Prostate gland (tissue), 2 donors: ENCODE measurements at places on chromosomes 1 and 21. TPM values are rescaled to one million over a fixed set of nuclear protein-coding genes. Genes with fewer than 3 reads are reported as not detected.

- no peak for DNase-seq
Observed at GRCh38 chr21:42219606-42220137, 732 bp downstream of the ABCG1 start.

The RIT1 gene
- 20.8 TPM for total RNA-seq

DNA sequence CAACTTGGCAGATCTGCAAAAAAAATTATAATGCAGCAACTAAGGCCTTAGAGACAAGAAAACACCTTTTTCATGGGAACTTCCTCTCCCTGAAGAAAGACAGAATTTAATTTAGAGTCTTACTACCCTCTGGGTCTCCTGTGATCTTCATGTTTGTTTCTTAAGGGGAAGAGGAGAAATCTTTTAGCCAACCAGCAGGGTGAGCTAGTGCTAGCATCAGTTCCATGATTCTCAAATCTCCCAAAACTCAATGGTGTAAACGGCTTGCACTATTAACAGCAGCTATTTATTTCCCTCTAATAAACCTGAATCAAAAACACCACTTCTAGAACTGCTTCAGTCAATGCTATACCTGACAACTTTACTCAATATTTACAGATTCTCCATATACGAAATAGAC is 3.8 kb downstream of the ZNF644 start:
- DNase-seq, result no peak

The NHLH1 gene
- total RNA-seq, result not detected

GRCh38 chr1:237868817-237869600 is 21.7 kb downstream of the ZP4 start:
- DNase-seq, result no peak

GRCh38 chr1:204979891-204980649 is 62.9 kb upstream of the CNTN2 start:
- no peak for DNase-seq

DNA sequence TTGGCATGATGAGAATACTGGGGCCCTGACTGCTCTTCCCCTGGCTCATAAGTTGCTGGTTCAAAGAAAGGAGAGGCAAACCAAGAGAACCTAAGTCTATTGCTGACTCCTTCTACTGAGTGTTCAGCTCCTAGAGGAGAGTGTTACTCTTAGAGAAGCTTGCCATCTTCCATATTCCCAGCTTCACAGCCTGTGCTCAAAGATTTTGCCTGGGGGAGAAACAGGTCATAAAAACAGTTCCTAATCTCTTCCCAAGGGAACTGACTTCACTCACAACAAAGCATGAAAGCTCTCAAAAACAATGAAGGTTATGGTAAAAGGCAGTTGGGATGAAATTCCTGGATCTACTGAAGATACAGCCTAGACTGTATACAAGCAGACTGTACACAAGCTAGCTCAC is 37.1 kb downstream of the LRRC40 start:
- DNase-seq, result no peak

DNA sequence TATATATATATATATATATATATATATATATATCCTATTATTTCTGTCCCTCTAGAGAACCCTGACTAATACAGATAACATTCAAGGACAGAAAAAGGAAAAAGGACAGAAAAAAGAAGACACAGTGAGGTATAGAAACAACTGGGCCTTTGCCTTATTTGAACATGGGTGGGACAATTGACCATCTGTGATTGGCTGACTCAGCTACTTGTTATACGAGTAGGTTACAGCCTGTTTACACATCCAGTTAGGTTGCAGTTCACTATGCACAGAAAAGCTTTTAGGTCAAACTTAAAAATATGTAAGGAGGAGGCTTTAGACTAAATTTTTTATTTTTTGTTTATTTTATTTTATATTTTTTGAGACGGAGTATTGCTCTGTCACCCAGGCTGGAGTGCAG is 39.8 kb upstream of the RGS8 start:
- no peak for DNase-seq

GRCh38 chr1:202692959-202693555 is 17.2 kb downstream of the SYT2 start:
- peak; percentile 31 for DNase-seq

- no peak for DNase-seq
Observed at GRCh38 chr1:24411963-24412362, 1.6 kb downstream of the STPG1 start.

DNA sequence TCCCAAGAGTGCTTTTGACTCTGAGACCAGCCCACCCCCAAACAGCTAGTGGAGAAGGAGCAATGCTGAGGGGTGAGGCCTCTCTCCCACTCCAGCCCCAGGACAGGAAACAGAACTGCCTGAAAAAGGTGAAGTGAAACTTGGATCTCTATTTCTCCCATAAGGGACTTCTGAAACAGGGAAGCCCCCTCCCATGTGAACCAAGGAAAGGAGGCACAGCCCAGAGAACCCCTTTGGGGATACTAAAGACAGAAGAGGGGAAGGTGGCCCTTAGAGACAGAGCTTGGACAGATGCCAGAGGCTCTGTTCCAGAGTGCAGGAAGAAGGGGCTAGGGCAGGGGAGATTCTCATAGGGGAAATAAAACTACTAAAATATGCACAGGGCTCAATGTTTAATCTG is 2.9 kb downstream of the TNFAIP8L2 start:
- no peak for DNase-seq

The LCE6A gene
- total RNA-seq, result not detected

GRCh38 chr1:203693721-203694120 is 67.1 kb downstream of the ATP2B4 start:
- no peak for DNase-seq

- no peak for DNase-seq
Observed at GRCh38 chr1:155261493-155261851, 688 bp downstream of the SCAMP3 start.

The C1QB gene
- 106 TPM for total RNA-seq

The TNFRSF4 gene
- 0.50 TPM for total RNA-seq

The C1orf226 gene
- 22.1 TPM for total RNA-seq

DNA sequence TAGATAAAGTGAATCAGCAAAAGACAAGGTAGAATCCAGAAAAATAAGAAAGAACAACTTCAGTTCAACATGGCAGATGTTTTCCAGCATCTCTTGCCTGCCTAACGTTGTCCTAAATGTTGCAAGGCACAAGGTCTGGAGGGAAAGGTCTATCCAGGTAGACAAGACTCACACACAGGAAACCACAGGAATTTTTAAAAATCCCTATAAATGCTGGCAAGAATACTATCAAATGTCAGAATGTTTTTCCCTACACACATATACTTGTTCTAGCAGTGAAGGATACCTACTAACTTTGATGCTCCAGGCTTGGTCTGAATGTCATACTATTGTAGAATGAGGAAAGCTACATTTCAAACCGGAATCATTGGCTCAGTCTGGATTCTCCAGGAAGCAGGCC is 10.6 kb downstream of the GJA5 start:
- DNase-seq, result no peak

DNA sequence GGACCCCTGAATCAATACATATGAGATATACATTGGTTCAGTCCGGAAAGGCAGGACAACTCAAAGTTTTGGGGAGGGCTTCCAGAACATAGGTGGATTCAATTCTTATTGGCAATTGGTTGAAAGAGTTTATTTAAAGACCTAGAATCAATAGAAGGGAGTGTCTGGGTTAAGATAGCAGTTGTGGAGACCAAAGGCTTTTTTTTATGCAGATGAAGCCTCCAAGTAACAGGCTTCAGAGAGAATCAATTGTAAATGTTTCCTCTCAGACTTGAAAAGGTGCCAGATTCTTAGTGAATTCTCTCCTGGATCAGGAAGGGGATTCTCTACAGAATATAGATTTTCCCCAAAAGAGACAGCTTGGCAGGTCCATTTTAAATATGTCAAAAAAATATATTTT is 27.0 kb upstream of the CD5L start:
- DNase-seq, result no peak

DNA sequence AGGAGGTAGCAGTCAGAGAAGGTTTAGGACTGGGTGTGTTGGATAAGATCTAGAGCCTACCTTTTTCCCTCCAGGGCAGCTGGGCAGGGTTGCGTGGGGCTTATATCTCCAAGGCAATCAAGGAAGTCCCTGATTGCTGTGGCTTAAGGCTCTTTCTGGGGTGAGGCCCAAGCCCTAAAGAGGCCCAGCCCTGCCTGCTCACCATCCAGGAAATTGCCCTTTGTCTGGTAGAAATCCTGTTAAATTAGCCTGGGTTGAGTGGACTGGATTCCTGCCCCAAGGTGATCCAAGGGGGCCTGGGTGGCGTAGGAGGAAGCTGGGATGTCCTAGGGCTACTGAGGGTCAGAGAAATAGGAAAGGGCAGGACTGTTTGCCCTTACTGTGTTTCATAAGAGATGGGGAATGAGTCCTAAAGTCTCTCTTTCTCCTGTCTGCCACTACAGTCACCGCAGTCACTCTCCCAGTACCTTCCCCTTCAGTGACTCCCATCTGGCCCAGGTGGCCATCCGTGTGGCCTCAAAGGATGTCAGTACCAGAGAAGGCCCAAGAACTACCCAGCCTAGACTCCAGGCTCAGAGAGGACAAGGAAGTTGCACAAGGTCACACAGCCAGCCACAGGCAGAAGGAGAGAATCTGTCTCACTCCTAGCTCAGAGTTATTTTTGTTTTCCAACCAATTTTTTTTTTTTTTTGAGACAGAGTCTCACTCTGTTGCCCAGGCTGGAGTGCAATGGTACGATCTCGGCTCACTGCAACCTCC is 25.8 kb downstream of the MFSD2A start:
- no peak for DNase-seq

GRCh38 chr1:97797403-97798183 is 123.2 kb downstream of the DPYD start:
- no peak for DNase-seq
